Hematopoietic multipotent progenitor cell (in vitro differentiated cells): ENCODE measurements at places on chromosomes 7 and 10.

DNA sequence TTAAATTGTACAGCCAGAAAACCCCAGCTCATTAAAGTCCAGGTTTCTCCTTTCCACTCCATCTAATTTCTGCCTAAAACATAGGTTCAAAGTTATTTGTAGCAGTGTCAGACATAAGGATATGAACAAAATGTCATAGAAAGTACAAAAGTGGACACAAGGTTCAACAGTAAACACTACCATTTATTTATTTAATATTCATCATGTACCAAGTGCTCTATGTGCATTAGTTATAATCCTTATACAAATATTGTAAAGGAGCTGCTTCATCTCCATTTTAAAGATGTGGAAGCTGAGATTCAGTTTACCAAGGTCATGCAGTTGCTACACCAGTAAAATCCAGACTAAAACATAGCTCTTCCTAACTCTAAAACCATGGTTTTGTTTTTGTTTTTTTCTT lies 52.0 kb upstream of the CDK1 start:
- DNase-seq: no peak

DNA sequence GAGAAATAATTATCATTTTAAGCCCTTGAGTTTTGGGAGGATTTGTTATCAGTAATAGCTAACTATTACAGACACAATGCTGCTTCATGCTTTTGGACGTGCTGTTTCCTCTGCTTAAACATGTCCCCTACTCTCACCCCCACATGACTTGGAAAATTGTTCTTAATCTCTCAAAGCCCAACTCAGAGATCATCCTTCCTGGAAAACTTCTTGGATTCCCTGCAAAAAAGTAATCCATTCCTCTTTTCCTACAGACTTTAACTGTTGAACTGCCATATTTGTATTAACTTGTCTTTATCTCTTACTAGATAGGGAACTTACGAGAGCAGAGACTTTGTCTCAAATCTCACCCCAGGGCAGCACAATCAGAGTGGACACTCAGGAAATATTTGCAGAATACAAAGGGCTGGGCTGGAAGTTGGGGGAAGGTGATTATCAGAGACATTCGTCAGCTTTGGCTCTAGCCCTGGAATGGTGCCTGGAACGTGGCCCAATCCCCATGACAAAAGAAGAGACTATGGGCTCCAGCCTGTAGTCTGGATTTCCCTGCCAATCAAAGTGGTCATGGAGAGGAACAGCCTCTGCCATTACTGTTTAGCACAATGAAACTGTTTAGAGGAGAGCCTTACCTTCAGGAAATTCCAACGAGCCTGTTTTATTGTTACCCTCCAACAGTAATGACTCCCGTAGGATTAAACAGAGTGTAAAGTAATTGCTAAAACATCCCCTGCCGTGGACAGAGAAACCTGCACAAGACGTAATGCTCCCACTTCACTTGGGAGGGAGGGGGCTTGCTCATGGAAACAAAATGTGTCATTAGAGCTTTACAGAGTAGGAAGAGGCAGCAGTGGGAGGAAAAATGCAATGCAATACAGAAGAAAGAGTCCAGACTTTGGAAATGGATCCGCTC lies 140.4 kb upstream of the AUTS2 start:
- no peak for DNase-seq

GRCh38 chr10:13397052-13397451 lies 49.0 kb upstream of the SEPHS1 start:
- no peak for DNase-seq

- DNase-seq: no peak
Measured at GRCh38 chr7:66187905-66188304, 17.2 kb upstream of the TPST1 start.

GRCh38 chr10:133096616-133097269 lies 9.0 kb downstream of the ADGRA1 start:
- no peak for DNase-seq

DNA sequence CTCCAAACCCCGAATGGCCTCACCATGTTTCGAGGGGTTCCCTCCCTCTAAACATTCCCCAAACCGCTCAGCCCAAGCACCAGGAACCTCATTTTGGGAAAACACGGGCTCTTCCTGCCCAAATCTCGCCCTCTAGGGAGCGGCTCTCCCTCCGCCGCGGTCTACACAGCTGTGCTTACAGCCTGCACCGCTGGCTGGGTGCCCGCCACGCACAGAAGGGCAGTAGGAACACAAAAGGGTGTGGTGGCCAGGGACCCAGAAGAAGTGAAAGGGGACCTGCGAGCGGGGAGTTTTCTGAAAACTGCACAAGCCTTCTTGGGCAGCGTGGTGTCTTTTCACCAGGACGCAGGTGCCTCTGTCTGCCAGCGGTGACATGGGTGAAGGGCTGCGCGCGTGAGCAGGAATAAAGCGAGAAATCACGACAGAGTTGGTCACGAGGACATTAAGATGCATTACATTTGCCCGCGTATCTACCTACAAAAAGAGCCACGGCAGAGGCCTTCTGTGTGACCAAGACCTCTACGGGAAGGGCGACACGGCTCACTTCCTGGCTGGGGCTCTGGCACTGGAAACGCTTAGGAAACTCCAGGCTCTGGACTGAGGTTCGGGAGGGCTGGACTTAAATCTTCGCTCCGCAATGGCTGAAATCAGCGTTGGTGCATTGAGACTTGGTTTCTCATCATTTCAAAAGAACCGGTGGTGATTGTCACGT lies 171.7 kb downstream of the LSM5 start:
- DNase-seq: no peak

- DNase-seq: no peak
Measured at GRCh38 chr7:45923290-45923689, 2.2 kb upstream of the IGFBP3 start.

GRCh38 chr7:26375726-26376174 lies 84.1 kb downstream of the SNX10 start:
- DNase-seq: peak; percentile 73

- no peak for DNase-seq
Measured at GRCh38 chr10:32980242-32980557, 22.2 kb upstream of the ITGB1 start.

- DNase-seq: no peak
Measured at GRCh38 chr7:74164985-74165456, 9.1 kb upstream of the EIF4H start.

- DNase-seq: no peak
Measured at GRCh38 chr7:127119517-127119916, 133.2 kb downstream of the GRM8 start.

- DNase-seq: no peak
Measured at GRCh38 chr7:36299223-36299774, 90.4 kb upstream of the ANLN start.

DNA sequence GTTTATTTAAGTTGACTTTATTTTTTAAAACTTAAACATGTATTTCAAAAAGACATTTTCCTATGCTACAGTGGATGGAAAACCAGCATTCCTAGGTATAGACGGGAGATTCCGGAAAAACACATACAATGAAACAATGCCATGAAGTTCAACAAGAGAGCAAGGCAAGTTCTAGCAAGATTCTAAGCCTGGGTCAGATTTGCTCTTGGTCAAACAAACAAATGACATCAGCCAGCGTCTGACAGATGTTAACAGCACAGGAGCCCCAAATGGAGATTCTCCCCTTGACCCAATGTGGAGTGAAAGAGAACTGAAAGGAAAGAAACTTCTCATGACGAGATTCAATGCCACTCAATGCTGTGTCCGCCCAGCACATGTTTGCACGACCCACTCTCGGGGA lies 149.9 kb downstream of the NEURL1 start:
- no peak for DNase-seq

DNA sequence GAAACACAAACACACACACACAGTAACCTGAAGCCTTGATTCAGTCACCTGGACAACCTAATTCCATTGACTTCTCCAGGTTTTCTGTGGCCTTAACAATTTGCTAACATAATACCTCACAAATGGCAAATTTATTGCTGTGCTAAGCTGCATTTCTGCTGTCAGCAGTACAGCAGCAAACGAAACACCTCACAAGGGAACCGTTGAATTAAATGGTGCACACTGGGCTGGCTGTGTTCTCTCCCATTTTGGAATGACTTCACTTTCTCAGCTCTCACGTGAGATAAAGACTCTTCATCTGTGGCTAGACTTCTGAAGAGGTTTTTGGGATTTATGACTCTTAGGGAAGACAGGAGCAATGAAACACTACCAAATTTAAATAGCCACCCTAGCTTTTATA lies 152.5 kb downstream of the GPR158 start:
- no peak for DNase-seq

- DNase-seq: no peak
Measured at GRCh38 chr10:43892062-43892770, 243.5 kb upstream of the ZNF32 start.

DNA sequence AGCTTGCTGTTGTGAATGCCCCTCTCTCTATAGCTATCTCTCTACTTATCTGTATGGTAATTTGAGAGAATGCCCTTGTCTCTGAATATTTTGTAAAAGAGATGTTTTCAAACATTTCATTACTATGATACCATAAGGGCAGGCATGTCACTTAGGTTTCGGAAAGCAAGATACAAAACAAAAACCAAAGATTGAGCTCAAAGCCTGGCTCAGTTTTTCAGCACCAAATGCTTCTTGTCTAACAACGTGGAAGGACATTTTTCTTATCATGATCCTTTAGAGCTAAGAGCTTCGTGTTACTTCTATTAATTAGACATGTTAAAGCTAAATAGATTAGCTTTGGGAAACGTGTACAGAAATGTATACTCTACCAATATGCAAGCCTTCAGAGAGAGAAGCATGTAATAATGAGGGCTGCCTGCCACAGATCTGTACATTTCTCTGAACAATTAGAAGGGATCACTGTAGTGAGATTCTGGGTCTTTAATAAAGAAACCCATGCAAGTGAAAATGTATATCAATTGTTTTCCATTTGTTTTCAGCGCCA lies 148.9 kb downstream of the ARID5B start:
- no peak for DNase-seq

DNA sequence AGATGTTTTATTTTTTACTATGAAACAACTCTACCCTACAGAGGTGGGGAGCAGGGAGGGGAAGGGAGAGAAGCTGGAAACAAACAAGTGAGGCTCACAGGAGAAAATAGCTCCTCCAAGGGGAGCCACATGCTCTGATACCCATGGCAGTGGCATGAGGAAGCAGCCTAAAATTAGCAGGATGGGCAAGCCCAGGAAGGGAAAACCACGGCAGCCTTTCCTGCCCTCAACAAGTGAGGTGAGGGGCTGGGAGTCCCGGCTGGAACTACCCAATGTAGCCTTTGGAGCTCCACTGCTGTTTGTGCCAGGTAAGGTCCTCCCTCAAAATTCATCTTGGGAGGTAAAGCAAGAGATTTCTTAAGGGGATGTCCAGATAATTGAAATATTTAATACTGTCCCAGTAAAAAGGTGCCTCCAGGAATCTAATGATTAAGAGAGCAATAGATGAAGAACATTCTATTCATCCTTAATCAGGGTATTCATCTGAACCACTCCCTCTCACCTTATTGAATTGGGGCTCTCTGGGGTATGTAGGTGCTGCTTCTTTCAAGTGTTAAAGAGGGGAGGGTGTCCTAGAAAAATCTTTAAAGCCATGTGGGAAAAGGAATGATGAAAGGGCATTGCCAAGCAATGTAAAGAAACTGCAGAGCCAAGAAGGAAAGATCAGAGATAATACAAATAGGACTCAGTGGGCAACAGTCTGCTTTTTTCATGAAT lies 12.8 kb upstream of the HERC4 start:
- DNase-seq: no peak

GRCh38 chr7:154437234-154437633 lies 385.0 kb downstream of the DPP6 start:
- no peak for DNase-seq

GRCh38 chr7:50822706-50823105 lies 40.0 kb upstream of the GRB10 start:
- no peak for DNase-seq

DNA sequence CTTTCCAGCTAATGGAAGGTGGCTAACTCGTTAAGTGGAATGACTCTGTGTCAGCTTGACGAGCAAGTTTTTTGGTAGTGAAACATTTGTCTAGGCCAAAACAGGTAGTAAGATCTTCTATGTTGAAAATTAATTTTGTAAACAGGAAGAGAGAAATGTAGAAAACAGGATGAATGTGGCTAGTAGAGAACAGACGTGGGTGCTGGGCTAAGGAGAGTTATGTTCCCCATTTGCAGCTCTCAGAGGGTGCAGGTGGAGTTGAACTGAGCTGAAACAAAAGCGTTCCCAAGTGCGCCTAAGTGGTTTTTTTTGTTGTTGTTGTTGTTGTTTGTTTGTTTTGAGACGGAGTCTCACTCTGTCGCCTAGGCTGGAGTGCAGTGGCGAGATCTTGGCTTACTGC lies 59.5 kb upstream of the SRPK2 start:
- DNase-seq: no peak

DNA sequence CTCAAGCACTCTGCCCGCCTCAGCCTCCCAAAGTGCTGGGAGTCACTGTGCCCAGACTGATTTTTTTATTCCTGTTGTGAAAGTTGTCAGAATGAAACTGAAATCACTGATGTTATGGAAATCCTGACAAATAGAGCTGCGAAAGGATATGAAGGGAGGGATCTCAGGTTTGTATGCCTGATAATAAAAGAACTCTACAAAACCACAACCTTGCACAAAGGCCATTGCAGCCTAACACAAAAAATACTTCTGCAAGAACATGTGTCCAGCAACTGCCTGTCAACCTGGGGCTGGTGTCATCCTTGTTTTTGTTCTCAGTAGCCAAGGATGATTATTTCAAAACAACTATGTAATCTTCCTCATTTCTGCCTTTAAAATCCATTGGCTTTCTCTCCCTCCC lies 126.1 kb downstream of the NEBL start:
- DNase-seq: no peak

DNA sequence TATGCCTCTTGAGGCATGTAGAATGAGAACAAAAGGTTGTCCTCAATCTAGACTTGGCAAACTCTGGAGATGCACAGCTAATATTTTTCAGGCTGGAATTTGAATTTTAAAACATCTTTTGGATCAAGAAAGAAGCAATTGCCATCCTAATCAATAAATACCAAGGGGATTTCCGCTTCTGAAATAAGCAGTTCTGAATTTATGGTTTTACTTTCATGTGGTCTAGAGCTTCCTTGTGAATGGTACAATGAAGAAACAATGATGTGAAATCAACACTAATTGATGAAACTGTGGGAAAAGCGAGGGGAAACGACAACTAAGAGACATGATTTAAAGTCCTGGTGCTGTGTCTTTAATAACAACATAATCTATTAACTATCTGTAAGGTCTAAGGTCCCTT lies 1202.7 kb downstream of the SORCS3 start:
- DNase-seq: no peak

DNA sequence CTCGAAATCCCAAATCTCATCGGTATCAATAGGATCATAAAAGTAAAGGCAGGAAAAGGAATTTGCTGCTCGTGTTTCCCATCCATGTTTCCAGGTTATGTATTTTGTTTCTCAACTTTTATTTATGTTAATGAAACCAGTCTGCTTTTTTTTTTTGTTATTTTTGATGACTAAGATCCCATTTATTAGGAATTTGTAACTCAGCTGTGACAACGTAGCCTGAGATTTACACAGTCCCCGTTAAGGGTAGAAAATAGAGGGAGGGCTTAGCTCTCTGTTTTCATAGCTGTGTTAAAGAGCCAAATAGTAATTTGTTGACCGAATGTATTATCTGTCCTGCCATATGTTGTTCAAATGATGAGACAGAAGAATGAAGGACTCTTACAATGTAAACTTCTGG lies 164.0 kb downstream of the MGMT start:
- no peak for DNase-seq
